ENCODE measurements at places on chromosomes 12 and 14. TPM values are rescaled to one million over a fixed set of nuclear protein-coding genes. Genes with fewer than 3 reads are reported as not detected.

Gene ADAM20
- total RNA-seq: 0.03 TPM

Gene DCN
- not detected for total RNA-seq

Gene GLIPR1L1
- not detected for total RNA-seq

Gene CLEC4C
- total RNA-seq: not detected

Gene PRR4
- total RNA-seq: 1.8 TPM

Measured in HT1080 (cell line).